ENCODE measurements at places on chromosomes 7 and 10. TPM values are rescaled to one million over a fixed set of nuclear protein-coding genes. Genes with fewer than 3 reads are reported as not detected.
A peak's percentile ranks its signal among the peaks of the same experiment; 100 is the strongest.

COL17A1 gene
- not detected for total RNA-seq

CRHR2 gene
- not detected for total RNA-seq

DNA sequence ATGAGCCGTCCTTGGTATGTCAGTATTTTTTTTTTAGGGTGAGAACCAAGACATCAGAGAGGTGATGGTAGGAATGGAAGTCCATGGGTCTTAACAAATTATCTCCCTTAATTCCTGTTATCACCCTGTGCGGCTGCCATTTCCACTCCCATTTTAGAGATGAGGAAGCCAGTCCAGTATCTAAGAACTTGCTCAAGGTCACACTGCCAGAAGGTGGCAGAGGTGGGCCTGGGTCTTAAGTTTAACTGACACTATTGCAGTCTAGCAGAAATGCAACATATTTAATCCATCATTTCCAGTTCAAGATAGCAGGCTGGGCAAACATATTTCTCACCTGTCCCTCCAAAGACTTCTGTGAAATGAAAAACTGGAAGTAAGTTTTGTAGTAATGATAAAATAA is 108.3 kb downstream of the GLI3 start:
- no peak overlapping the region for H3K4me3 ChIP-seq
- no peaks in the 10 kb centered on the region for H3K36me3 ChIP-seq
- H3K27me3 ChIP-seq = no peaks in the 10 kb centered on the region
- no peak overlapping the region for H3K27ac ChIP-seq
- H3K4me1 ChIP-seq = no peaks in the 10 kb centered on the region

GPAM gene
- 11.3 TPM for total RNA-seq

PON1 gene
- not detected for total RNA-seq

GRCh38 chr10:73873838-73874215 is 528 bp downstream of the CAMK2G start:
- H3K36me3 ChIP-seq = no peaks in the 10 kb centered on the region
- peaks cover 28% of the 10 kb centered on the region for H3K4me1 ChIP-seq
- no peak overlapping the region for H3K4me3 ChIP-seq
- H3K27me3 ChIP-seq = no peaks in the 10 kb centered on the region

DNA sequence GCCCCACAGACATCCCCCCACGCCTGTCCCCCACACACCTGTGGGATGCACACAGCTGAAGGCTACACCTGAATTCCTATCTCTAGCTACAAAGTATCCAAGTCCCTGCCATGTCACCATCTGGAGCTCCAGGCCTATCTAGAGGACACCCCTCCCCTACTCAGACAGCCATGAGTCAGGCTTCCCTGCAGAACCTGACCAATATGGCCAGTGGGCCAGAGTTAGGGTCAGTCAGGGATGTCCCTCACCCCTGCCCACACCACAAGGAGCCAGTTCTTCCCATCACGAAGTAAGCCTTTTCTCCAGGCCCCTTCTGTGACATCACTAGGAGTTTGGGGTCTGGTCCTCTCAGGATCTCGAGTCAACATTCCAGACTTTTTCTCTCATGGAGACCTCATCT is 10.6 kb upstream of the SLC18A3 start:
- no peaks in the 10 kb centered on the region for H3K27me3 ChIP-seq
- no peak for DNase-seq
- no peaks in the 10 kb centered on the region for H3K36me3 ChIP-seq
- H3K4me1 ChIP-seq = no peaks in the 10 kb centered on the region

- no peak for DNase-seq
- no peaks in the 10 kb centered on the region for H3K36me3 ChIP-seq
- H3K4me3 ChIP-seq = no peak overlapping the region
- H3K27me3 ChIP-seq = no peaks in the 10 kb centered on the region
Observed at GRCh38 chr7:158355456-158356065, 232.1 kb downstream of the PTPRN2 start.

CLRN3 gene
- total RNA-seq = not detected

SFRP5 gene
- total RNA-seq = not detected

GRCh38 chr7:151549083-151549482 is 29.4 kb upstream of the RHEB start:
- no peak for DNase-seq
- H3K36me3 ChIP-seq = no peaks in the 10 kb centered on the region
- H3K4me3 ChIP-seq = no peak overlapping the region
- no peaks in the 10 kb centered on the region for H3K27me3 ChIP-seq
- H3K27ac ChIP-seq = no peak overlapping the region

DNA sequence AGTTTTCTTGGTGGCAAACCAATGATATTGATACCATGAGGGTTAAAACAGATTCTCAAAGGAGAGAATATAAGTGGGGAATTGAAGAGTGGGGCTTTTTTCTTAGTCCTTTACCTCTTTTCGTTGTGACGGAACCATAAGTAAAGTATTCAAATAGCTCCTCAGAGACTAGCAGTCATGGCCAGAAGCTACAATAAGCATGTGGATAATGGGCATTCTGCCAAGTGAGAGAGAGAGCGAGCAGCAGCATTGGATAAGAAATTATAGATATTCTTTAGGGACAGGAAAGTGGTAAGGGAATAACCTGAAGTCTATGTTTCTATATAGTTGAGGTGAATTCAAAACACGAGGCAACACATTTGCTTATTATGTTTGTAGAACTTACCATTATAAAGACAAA is 235.1 kb downstream of the SEMA3E start:
- H3K4me3 ChIP-seq = no peak overlapping the region
- H3K27ac ChIP-seq = no peak overlapping the region
- no peak for DNase-seq
- H3K4me1 ChIP-seq = no peaks in the 10 kb centered on the region
- no peaks in the 10 kb centered on the region for H3K27me3 ChIP-seq

PNLIPRP1 gene
- not detected for total RNA-seq

ARPC1B gene
- 138 TPM for total RNA-seq

CCDC6 gene
- 36.4 TPM for total RNA-seq

DNA sequence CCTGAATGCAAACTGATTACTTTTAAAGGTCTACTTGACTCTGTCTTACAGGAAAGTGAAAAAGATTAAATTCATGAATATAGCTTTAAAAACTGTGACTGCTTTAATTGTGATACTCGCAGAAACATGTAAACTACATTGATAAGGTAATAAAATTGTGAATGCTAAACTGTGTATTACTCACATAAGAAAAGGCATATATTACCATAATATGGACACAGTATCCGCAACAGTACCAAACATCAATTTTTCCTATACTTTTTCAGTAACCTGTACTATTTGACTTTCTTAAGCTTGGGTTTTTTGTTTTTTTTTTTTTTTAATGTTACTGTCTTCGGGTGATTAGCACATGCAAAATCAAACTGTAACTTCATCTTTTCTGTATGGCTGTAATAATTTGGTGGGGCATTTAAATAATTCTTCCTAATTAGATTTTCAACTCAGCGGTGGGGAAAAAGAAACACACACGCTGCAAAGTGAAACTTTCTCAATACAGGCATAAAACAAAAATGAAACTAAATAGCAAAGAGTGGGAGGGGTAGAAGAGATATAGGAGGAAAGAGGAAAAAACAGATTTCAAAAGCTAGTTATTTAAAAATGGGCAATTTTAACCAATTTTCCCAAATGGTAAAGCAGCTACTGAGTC is 23.2 kb downstream of the NT5C3A start:
- peaks cover 22% of the 10 kb centered on the region for H3K4me1 ChIP-seq
- H3K36me3 ChIP-seq = no peaks in the 10 kb centered on the region
- peak; percentile 33 for DNase-seq
- H3K27me3 ChIP-seq = no peaks in the 10 kb centered on the region
- peak overlapping the region; percentile 49 for H3K4me3 ChIP-seq

DNA sequence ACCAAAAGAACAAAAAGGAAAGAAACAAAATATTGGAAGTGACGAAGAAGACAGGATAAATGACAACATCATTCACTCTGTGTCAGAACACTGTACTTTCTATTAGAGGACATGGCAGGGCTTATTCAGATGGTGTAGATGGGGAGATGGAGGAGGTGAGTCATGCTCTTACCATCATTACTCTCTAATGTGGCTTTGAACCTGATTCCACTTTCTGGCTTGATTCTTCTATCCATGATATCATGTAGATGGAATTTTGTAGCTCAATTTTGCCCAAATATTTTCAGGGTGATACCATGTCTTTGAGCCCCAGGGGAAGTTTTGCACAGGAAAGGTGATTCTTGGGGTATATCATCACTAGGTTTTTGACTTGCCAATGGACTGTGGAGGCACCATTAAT is 91.7 kb downstream of the CFAP58 start:
- H3K36me3 ChIP-seq = no peaks in the 10 kb centered on the region
- no peak for DNase-seq
- H3K4me1 ChIP-seq = no peaks in the 10 kb centered on the region

DNA sequence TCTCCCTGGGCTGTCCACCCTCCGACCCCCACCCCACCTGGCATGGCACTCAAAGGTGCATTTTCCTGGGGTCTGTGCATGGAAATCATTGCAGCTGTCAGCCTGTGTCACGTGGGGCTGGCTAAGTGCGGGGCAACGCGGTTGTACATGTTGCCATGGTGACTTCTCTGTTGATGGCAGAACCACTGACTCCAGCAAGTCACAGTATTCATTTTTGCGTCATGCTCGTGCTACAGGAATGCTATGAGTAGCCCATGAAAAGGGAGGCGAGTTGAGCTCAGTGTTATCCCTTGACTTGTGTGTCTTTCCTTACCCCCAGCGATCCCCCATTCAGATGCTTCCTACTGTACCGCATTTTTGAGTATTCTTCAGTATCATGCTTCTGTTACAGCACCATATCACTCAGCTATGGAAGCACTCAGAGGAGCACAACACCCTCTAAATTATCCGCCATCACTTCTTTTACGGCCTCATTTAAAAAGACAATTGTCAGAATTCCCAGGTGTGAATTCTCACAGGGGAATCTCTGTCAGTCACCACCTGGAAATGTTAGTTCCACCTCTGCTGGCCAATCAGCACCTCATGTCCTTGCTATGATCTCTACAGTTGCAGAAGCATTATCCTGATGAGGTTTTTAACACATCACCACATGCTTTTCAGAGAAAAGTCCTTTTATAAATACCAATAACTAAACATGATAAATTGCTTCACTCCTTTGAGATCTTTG is 194.4 kb upstream of the C7orf33 start:
- no peak for DNase-seq
- no peak overlapping the region for H3K27ac ChIP-seq
- H3K27me3 ChIP-seq = no peaks in the 10 kb centered on the region

GRCh38 chr7:54260941-54261371 is 281.2 kb upstream of the VSTM2A start:
- H3K27me3 ChIP-seq = no peaks in the 10 kb centered on the region
- no peak overlapping the region for H3K4me3 ChIP-seq
- no peaks in the 10 kb centered on the region for H3K4me1 ChIP-seq
- no peak for DNase-seq

- no peak overlapping the region for H3K27ac ChIP-seq
- DNase-seq = no peak
- H3K4me3 ChIP-seq = no peak overlapping the region
- H3K27me3 ChIP-seq = no peaks in the 10 kb centered on the region
- H3K4me1 ChIP-seq = peaks cover 12% of the 10 kb centered on the region
Observed at GRCh38 chr10:79089632-79090031, 20.9 kb downstream of the ZMIZ1 start.

- no peaks in the 10 kb centered on the region for H3K4me1 ChIP-seq
- H3K27me3 ChIP-seq = no peaks in the 10 kb centered on the region
- H3K27ac ChIP-seq = no peak overlapping the region
- no peak for DNase-seq
- H3K36me3 ChIP-seq = no peaks in the 10 kb centered on the region
Observed at GRCh38 chr7:47400741-47401206, 181.1 kb downstream of the TNS3 start.

DNA sequence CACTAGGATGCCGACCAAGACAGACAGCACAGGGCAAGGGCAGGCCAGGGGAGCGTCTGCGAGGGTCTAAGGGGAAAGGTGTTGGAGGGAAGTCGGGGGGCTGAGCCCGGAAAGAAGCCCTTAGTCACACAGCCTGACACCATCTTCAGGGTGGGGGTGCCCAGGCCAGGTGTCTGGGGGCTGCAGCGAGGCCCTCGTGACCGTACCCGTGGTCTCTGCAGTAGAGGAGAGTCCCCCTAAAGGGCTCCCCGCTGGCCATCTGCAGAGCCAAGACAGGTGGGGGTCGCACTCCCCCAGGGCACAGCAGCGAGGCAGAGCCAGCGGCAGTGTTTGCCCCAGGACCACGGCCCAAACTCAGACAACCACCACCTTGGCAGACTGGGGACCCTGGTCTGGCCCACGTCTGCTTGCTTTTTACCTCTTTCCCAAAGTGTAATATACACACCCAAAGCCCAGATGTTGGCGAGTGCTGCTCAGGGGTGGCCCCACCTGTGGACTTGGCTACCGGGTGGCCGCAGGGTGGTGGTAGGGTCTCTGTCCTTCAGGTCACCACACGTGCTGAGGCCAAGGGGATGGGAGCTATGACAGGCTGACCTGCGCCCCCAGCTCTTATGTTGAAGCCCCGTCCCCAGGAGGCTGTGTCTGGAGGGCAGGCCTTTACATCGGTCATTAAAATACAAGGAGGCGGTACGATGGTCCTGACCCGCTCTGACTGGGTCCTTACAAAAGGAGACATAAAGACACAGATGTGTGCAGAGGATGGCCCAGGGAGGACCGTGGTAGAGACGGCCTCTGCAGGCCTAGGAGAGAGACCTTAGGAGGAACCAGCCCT is 107.4 kb downstream of the DNAJB6 start:
- H3K36me3 ChIP-seq = no peaks in the 10 kb centered on the region
- DNase-seq = no peak
- no peak overlapping the region for H3K27ac ChIP-seq
- no peaks in the 10 kb centered on the region for H3K4me1 ChIP-seq

SPDYE2 gene
- total RNA-seq = 0.32 TPM

PHKG1 gene
- total RNA-seq = 12.0 TPM

GRCh38 chr10:69856601-69857166 is 55.0 kb downstream of the COL13A1 start:
- no peak overlapping the region for H3K4me3 ChIP-seq
- H3K4me1 ChIP-seq = no peaks in the 10 kb centered on the region
- no peak for DNase-seq
- H3K27ac ChIP-seq = no peak overlapping the region
- no peaks in the 10 kb centered on the region for H3K27me3 ChIP-seq
- H3K36me3 ChIP-seq = no peaks in the 10 kb centered on the region

DNA sequence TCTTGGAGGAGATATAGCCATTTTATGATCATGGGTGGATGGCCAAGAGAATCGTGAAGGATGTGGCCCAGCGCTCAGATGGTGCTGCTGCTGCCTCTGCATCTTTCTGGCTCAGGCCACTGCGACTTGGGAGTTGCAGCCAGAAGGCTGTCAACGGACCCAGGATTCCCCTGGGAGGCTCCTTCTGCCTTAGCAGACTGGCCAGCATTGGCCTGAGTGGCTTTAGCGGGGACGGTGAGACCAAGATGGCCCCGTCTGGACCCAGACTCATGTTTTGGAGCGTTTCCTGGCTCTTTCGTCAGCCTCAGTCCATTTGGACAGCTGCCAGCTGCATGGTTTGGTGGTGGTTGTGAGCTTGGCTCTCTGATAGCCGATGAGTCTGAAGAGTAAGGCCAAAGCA is 97.2 kb downstream of the GALNT17 start:
- H3K4me3 ChIP-seq = no peak overlapping the region
- no peak for DNase-seq
- H3K27me3 ChIP-seq = no peaks in the 10 kb centered on the region
- no peaks in the 10 kb centered on the region for H3K36me3 ChIP-seq

DNA sequence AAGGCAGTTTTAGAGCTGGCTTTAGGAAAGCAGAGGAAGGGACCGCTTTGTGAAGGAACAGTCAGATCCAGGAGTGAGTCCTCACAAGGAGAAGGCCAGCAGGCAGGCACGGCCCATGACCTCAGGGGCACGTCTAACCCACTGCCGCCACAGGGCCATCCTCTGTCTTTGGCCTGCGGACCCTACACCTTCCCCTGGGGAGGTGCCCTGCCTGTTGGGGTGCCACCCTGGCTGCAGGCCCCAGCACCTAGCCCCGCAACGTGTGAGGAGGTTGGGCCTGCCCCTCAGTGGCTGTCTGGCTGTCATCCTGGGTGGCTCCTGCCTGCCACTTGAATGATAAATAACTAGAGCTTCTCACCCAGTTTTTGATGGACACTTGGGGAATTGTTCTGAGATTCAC is 31.0 kb upstream of the TRIM8 start:
- H3K27ac ChIP-seq = peak overlapping the region; percentile 89
- no peaks in the 10 kb centered on the region for H3K4me1 ChIP-seq
- H3K27me3 ChIP-seq = no peaks in the 10 kb centered on the region
- no peak for DNase-seq

Data from naive thymus-derived CD4-positive, alpha-beta T cell (primary cell).